NCI-H2081 treated with DMSO at 0.1 percent for 48 hours (cell line): ENCODE measurements at places on chromosomes 2 and 18.

DNA sequence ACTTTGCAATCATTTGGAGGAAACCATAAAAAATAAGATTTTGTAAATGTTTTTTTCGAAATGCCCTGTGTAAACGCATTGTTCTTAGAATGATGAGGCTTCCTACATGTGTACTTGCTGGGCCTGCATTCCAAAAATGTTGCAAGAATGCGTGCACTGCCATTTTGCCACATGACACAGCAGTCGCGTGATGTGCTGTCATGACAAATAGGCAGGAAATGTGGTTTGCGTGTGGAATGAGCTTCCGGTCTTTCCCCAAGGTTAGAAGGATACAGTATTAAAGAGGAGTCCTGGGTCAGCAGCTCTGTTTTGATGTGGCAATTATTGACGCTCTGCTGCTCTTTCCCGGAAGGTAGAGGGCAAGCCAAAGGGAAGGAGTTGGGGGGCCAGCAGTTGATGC, 18.1 kb upstream of the SERPINB2 start:
- no peak for DNase-seq

- DNase-seq = peak; percentile 70
These were observed 144.3 kb upstream of the SERTAD2 start for GRCh38 chr2:64797881-64798575.

DNA sequence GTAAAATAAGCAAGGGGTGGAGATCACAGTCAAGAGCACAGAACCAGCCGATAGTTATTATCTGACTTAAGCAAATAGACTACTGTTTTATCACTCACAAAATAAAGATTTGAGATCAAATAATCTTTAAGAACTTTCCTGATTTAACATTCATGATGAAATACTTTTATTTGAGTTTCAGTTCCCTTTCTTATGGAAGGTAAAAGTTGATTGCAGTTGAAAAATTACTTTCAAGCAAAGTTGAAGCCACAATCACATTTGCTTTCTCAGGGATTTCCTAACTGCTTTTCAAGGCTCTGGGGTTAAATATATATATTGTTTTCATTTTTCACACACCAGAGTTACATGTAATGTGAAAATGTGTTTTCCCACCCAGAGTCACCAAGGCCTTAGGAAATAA, 599.5 kb downstream of the KCNJ3 start:
- DNase-seq = no peak

GRCh38 chr18:48989304-48990303, 38.8 kb upstream of the SMAD7 start:
- DNase-seq = no peak

- DNase-seq = no peak
These were observed 84.9 kb downstream of the PDCL3 start for GRCh38 chr2:100647709-100648108.

DNA sequence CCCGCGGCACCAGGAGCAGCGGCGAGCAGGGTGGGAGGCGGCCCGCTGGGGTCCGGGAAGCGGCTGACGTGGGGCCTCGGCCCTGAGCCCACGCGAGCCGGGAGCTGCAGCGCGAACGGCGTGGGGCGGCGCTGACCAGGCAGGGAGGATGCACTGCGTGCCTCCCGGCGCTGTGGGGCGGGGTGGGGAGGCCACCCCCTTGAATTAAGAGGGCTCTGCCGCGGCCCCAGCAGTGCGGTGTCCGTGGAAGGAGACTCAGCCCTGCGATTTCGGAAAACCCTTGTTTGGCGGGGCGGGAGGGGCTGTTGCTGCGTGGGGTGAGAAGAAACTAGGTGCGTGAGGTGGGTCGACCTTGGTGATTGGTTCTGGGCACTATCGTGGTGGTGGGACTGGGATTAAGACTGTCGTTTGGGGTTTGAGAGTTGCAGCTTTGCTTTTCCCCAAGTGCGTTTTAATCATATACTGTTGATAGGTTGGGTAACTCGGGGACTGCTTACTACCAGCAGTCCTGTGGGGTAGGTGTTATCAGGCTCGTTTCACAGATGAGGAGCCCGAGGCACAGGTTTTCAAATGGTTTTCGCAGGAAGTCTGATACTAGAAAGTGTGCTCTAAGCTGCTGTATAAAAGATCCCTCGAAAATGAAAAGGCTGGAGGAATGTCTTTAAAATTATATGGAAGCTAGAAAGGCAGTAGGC, 722 bp downstream of the ACSL3 start:
- no peak for DNase-seq

- DNase-seq = no peak
These were observed 19.9 kb downstream of the PCARE start for GRCh38 chr2:29054430-29054829.

GRCh38 chr2:217553679-217554078, 449.1 kb downstream of the TNS1 start:
- no peak for DNase-seq

DNA sequence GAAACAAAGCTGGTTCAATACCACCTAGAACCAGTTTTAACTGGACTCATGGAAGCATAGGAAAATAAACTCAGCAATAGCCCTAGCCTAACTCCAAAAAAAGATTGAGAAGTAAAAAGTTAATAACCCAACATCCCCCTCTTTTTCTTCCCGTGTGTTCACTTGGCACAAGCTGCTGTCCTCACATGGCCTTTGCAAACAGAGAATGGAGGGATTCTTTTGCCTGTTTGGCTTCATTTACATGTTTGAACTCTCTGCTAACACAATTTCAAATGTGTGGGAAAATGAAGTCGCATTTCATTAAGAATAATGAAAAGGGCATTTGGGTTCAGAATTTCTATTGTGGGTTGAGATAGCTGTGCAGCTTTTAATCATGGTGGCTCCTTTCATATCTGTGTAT, 589.2 kb upstream of the LRRTM1 start:
- DNase-seq = no peak

DNA sequence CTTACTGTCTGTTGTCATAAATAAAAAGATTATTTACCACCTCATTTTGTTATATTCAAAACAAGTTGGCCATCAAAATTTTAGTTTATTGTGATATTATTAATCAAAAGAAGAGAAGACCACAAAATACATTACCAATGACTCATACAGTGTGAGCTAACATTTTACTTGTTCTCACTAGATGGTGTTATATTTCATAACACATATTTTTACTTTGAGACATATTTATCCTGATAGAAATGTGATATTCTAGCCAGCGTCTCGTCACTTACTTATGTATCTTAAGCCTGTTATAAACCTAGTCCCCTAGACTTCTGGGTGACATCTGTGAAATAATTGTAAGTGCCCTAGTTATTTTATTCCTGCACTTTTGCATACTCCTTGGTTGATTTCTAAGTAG, 263.2 kb downstream of the CDH7 start:
- DNase-seq = no peak

GRCh38 chr2:235055891-235056516, 104.2 kb downstream of the SH3BP4 start:
- no peak for DNase-seq

GRCh38 chr2:216315802-216316603, 56.3 kb downstream of the MARCHF4 start:
- DNase-seq = no peak

- DNase-seq = no peak
These were observed 2.0 kb upstream of the DSEL start for GRCh38 chr18:67518566-67518965.

- DNase-seq = no peak
These were observed 236.0 kb downstream of the DOK6 start for GRCh38 chr18:69636529-69637301.

- no peak for DNase-seq
These were observed 36.8 kb downstream of the CHST10 start for GRCh38 chr2:100380681-100381080.

- DNase-seq = no peak
These were observed 91.1 kb downstream of the RBMS1 start for GRCh38 chr2:160402501-160402900.

GRCh38 chr18:31661965-31662364, 22.4 kb downstream of the B4GALT6 start:
- DNase-seq = no peak

- no peak for DNase-seq
These were observed 4.1 kb upstream of the WDR7 start for GRCh38 chr18:56647071-56647470.

GRCh38 chr2:85733121-85733960, 20.4 kb upstream of the ATOH8 start:
- DNase-seq = no peak

DNA sequence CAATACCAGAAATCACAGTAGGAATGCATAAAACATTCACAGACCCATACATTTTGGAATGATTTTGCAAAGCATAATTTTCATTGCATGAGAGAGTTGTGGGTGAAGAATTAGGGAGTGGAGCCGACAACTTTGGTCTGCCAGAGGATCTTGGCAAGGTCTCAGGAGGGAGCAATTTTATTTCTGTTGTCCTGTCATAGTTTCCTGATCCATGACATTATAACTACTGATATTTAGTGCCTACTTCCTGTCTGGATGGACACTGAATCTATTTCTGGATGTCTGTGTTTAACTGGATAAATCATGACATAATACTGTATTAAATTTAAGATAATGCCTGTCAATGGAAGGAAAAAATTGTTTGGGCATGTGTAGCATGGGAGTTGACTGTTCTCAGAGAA, 2.4 kb downstream of the ITGA4 start:
- DNase-seq = no peak

DNA sequence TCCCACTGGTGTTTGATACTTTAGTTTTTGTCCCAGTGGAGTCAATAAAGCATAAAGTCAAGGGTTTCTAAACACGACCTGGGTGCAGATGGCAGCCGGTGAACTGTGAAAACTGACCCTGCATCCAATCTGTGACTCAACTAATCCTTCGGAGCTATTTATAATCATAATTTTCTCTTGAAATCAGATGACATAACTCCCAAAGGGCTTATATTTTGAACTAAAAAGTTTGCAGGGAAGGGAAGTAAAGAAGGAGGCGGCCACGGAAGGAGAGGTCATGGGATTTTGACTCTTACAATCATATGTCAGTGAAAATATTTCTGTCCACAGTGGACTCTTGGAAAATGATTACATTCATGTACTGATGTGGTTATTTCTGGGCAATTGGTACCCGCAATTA, 178.5 kb downstream of the PDE1A start:
- DNase-seq = no peak

DNA sequence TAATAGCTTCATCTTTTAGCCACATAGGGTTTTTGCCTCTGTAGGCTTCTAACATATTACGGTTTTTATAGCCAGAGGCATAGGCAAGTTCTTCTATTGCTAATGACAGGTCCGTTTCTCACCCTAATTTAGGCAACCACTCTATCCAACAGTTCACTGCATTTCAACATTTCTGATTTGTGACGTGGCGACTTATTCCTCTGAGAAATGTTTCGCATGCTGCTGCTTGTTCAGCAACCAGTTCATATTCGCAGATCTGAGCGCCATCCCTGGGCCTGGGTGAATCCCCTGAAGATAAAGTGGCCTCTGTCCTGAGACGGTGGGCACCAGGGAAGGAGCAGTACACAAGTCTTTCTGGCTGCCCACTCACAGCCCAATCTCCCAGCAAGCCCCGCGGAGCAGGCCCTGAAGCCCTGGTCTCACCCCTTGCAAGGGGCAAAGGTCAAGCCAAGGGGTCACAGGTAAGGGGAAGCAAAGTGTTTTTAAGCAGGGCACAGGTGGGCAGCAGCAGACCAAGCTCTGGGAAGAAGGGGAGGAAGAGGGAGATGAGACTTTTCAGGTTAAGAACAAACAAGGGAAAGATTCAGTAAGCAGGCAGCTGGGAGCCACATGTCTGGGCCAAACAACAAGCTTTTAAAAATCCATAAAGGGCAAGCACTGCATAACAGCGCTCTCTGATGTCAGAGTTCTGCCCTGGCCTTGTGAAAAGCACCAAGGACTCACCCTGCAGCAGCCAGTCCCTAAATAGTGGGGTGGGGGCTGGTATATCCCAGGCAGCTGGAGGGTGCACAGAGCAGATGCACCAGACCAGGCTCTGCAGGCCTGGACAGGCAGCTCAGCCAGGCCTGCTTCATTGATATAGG, 10.8 kb upstream of the COX7A2L start:
- peak; percentile 32 for DNase-seq

DNA sequence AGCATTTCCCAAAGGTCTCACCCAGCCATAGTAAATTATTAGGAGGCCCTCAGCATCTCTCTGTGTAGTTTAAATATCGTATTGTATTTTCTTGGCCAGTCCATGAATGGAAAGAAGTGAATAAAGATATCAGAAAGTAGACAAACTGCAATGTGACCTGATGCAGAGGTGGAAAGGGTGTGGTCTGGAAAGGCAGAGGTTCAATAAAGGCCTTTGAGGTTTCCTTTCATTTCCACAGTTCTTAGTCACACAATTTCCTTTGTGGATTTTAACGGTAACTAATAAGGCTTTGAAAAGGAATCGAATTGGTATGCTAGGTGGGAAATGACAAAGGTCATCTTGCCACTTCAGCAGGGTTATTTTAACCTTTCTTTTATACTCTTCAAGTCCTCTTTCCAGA, 20.1 kb upstream of the WIPF1 start:
- DNase-seq = no peak

- DNase-seq = no peak
These were observed 7.1 kb downstream of the SH3BP4 start for GRCh38 chr2:234958746-234959395.

- DNase-seq = no peak
These were observed 30.8 kb upstream of the PRLH start for GRCh38 chr2:237535385-237536082.

DNA sequence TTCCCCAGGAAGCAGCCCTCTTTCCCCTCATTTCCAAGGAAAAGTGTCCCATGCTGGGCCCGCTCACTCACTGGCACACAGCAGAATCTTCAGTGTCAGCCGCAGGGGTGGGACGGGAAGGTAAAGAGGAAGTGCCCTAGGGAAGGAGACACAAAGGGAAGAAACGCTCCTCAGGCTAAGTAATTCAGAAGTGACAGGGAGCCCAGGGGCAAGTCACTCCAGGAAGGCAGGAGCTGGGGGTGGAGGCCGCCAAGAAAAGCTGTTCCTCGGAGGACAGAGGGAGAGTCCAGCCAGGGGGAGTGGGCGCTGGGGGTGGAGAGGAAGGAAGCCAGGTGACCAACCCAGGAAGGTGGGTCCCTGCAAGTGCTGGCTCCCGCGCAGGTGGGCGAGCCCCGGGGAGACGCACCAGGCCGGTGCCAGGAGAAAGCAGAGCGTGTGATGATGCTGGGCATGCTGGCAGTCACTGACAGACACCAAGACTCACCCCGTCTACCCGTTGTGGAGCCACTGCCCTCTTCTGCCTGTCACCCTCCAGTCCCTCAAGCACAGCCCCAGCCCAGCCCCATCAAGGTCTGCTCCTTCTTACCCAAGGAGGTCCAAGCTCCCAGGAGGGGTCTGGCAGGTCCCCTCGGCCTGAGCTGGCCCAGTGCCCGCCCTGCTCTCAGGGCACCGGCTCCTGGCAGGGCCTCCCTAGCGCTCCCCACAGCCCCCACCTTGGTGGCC, 21.7 kb downstream of the HDAC4 start:
- DNase-seq = no peak

GRCh38 chr18:74268175-74268574, 23.6 kb downstream of the CYB5A start:
- DNase-seq = no peak

- DNase-seq = no peak
These were observed 25.3 kb upstream of the SMAD7 start for GRCh38 chr18:48975817-48976649.

DNA sequence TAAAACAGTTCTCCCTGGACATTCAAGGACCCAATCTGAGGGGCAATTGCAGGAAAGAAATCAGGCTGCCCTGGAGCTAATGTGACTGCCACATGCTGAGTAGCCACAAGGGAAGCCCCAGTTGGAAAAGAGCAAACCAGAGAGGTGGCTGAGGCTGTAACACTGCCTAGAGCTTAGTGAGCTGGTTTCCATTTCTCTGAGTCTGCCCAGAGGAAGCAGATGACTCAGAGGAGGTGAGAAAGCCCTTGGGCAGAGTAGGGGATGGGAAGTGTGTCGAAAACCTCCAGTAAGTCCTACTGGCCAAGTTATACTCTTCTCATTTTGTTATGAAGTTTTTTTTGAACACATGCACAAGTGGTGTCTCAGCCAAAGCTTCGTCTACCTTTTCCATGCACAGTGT, 753.0 kb downstream of the CNTNAP5 start:
- DNase-seq = no peak
